NCI-H1048 (cell line): ENCODE measurements at places on chromosomes 6 and 20.

- no peak for DNase-seq
Observed at GRCh38 chr20:49983848-49984408, 1.1 kb downstream of the SNAI1 start.

GRCh38 chr6:11412616-11413015, 124.9 kb upstream of the TMEM170B start:
- DNase-seq = no peak

GRCh38 chr6:144405163-144405562, 120.0 kb downstream of the UTRN start:
- no peak for DNase-seq

DNA sequence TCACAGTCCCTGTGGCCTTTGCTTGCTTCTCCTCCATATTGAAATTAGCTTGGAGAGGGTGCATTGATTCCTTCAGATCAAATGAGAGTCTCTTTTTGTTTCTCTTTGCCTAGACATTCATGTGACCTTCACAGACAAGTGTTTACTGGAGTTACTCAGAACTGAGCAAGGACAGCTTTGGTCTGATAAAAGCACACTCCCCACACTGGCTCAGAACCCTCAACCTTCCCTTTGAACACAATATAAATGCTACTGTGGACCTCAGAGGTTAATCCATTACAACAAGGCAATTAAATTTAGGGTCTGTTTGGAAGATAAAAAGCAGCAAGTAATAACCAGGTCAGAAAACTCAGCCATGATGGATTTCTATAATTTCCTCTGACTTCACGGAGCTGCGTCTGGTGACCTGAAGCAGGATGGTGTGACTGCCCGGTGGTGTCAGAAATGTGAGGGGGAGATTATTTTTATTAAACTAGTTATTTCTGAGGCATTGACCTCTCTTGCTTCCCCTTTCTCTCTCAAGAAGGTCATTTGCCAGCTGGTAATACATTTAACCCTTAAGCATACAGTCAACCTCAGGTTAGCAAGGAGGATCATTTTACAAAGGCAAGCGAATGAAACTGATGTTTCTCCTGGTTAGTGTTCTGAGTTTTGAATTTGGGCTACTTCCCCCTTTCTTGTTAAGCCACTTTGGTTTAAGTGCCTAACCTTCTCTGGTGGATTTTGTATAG, 208.2 kb downstream of the CLIC5 start:
- no peak for DNase-seq

GRCh38 chr6:152093711-152094110, 286.2 kb downstream of the ESR1 start:
- DNase-seq = no peak

- no peak for DNase-seq
Observed at GRCh38 chr6:100768816-100769351, 112.2 kb downstream of the ASCC3 start.

- no peak for DNase-seq
Observed at GRCh38 chr6:17161076-17161475, 59.2 kb downstream of the STMND1 start.

DNA sequence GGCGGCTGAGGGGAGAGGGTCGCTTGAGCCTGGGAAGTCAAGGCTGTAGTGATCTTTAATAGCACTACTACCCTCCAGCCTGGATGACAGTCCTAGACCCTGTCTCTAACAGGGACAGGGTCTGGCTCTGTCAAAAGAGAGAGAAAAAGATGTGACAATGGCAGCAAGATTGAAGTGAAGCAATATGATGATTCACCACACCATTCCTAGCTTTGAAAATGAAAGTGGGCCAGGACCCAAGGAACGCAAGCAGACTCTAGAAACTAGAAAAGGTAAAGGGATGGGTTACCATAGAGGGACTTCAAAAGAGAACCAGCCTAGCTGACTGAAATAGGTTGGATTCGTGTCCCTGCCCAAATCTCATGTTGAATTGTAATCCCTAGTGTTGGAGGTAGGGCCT, 426.9 kb downstream of the HTR1B start:
- DNase-seq = no peak

DNA sequence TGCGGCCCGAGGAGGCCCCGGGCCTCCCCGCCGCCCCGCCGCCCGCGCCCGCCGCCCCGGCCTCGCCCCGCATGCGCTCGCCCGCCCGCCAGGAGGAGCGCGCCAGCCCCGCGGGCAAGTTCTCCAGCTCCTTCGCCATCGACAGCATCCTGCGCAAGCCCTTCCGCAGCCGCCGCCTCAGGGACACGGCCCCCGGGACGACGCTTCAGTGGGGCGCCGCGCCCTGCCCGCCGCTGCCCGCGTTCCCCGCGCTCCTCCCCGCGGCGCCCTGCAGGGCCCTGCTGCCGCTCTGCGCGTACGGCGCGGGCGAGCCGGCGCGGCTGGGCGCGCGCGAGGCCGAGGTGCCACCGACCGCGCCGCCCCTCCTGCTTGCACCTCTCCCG, 1.5 kb downstream of the FOXQ1 start:
- DNase-seq = no peak

DNA sequence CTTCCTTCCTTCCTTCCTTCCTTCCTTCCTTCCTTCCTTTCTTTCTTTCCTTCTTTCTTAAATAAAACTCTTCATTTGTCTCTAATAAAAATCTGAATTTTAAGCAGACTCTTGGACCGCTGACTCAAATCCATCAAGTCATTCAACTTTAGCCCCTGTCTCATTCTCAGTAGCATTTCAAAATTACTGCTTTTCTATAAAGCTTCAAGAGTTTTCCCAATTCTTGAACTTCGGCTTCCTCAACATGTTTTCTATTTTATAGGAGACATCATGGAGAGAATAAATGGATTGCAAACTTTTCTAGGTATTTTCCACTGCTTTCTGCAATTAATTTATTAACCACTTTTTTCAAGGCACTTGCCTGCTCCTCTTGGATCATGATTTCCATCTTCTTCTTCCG, 497.1 kb upstream of the GJE1 start:
- DNase-seq = no peak

GRCh38 chr6:52573295-52573694, 3.6 kb downstream of the TRAM2 start:
- DNase-seq = no peak

GRCh38 chr6:137191670-137192069, 18.2 kb upstream of the IL22RA2 start:
- no peak for DNase-seq

DNA sequence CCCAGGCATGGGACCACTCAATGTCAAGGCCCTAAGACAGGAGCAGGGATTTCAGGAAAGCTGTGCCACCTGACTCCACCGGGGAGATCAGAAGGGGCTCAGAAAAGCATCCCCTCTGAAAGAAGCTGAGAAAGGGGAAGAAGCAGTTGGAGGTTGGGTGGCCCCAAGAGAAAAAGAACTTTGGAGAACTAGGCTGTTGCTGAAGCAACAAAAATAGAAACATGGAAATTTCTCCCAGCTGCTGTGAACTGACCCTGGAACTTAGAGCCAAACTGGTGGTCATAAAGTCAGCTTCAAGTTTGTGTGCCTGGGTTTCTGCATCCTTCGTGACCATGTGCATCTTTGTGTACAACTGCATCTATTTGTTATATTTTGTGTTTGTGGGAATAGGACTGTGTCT, 534.5 kb downstream of the MAFB start:
- DNase-seq = no peak

GRCh38 chr6:138600726-138601125, 101.4 kb upstream of the NHSL1 start:
- no peak for DNase-seq

GRCh38 chr20:35307666-35308653, 15.7 kb upstream of the FAM83C start:
- DNase-seq = no peak

DNA sequence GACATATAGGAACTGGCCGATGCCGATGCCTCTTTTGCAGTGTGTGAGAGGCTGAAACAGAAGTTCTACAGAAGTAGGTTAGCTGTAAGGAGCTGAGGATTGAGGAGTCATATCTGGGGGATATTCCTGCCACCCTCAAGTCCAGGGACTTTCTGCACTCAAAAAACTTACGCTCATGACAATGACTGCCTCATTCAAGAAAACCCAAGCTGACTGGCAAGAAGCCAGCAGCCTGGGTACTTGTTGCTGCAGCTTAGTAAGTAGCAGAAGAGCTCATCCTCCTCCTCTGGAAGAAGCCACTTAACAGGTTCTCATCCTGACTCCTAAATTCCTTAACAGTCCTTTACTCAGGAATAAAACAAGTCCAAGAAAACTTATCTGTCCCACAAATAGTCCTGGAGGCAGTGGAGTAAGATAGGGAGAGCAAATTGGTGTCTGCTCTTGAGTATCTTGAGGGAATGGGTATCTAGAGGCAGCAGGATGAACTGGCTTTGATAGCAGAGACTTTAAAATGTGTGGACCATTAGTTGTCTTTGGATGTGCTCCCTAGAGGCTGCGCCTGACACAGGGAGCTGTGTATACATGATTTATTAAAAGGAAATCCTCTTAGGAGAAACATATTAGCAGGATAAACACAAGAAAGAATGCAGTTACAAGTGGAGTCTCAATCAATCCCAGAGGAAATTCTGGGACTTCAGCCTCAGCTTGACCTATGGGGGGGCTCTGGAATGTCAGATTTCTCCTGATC, 7.4 kb downstream of the CALHM5 start:
- DNase-seq = no peak

DNA sequence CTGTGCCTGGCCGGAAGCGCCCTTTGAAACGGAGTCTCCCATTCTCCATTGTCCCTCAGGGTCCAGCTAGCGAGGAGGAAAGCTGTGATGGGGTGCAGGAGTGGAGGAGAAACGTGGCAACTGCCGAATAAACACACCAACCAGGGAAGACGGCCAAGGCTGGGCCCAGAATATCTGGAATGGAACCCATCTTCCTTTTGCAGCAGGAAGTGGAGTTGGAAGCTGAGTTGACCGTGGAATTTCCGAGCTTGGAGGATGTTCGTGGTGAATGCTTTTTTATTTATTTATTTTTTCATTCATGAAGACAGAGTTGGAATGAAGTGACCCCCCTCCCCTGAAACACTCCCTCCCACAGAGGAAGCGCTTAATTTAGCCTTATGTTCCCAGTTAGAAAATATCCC, 105.6 kb upstream of the RNF24 start:
- DNase-seq = no peak

DNA sequence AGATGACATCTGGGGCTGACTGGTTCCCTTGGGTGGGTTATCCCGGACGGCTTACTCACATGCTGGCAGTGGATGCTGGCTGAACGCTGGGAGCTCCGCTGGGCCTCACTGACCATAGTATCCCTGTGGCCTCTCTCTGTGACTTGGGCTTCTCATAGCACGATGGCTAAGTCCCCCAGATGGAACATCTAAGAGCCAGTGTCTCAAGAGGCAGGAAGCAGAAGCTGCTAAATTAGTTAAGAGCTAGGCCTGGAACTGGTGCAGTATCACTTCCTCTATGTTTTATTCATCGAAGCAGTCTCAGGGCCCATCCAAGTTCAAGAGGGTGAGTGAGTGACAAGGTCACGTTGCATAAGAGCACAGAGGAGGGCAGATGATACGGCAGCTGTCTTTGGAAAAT, 116.5 kb upstream of the LAMP5 start:
- no peak for DNase-seq

DNA sequence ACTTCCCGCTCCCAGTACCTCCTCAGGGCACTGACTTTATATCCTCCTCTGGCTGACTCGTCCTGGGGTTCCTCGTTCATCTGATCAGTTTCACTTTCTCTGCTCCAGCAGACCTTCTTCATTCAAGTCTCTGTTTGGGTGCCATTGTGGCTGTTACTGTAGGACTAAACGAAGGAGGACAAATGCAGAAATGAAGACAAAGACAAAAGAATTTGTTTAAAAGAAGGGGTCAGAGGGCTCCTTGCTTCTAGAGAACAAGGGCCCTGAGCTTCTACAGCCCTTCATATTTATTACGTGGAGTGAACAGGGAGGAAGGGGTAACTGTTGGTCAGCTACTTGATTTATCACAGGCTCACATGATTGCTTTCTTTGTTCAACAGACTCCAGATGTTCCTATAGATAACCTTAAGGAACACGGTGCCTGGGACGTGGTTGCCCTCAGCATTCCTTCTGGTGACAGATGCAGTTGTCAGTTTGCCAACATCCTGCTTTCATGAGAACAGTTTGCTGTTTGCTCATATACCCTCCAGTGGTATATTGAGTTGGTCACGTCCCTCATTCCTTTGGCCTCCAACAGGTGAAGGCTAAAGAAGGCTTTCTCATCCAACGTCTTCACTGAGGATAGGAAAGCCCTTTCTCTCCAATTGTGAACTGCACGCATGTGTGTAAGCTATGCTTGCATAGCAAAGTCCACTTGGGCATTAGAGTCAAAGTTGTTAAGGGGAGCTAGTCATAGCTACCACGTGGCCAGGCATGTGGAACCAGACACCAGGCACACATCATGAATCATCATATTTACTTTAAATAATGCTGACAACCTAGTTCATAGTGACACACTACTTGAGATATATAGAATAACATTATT, 69.1 kb upstream of the BTN3A2 start:
- DNase-seq = no peak

- no peak for DNase-seq
Observed at GRCh38 chr6:48957781-48958180, 505.3 kb downstream of the MMUT start.

- DNase-seq = no peak
Observed at GRCh38 chr6:160756871-160757270, 54.8 kb downstream of the PLG start.

- DNase-seq = no peak
Observed at GRCh38 chr6:70790483-70791224, 123.0 kb downstream of the SMAP1 start.

DNA sequence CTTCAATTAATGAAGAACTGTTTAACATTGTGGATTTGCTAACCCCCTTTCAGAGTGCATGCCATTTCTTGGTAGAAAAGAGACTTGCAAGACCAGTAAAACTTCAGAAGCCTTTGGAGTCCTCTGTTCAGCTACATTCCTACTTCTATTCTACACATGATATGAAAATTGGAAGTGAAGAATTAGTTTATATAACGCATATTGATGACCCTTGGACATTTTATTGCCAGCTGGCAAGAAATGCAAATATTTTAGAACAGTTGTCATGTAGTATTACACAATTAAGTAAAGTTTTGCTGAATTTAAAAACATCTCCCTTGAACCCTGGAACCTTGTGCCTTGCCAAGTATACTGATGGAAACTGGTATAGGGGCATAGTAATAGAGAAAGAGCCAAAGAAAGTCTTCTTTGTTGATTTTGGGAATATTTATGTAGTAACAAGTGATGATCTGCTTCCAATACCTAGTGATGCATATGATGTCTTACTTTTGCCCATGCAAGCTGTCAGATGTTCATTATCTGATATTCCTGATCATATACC, 3.3 kb downstream of the TDRD6 start:
- no peak for DNase-seq

DNA sequence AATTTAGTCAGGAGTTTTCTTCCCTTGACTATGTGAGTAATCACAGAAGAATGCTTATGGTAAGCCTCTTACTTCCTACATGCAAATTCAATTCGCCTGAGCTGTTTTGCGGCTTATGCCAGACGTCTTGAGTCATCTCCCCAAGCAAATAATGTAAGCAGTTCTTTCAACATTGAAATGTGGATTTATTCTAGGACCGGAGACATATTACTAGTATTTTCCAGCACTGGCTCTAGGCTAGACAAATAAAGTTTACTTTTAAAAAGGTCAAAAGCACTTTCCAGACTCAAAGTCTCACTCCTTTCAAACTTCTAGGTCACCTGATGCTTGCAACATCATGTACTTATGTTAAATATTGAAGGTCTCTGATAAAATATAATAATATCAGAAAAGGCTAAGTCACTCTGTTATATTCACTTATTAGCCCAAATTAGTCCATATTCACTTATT, 38.1 kb upstream of the NOX3 start:
- DNase-seq = no peak
